ENCODE measurements at places on chromosomes 1 and 21.

DNA sequence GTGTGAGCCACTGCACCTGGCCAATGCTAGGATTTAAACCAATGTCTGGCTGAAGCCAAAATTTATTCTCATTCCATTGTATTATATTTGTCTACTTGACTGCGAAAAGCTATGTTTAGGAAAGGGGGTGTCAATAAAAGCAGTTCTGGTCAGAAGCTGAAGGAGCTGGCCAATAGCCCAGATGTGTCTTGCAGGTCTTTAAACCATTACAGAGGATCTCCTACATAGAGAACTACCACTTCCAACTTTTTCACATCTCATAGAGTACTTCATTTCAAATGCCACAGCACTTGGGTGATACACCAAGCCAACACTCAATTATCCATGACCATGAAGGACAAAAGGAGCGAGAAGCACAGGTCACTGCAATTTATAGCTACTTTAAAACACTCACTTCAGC is 2.5 kb downstream of the SYT11 start:
- H3K27ac ChIP-seq, result peak overlapping the region; percentile 86
- no peak overlapping the region for H3K4me3 ChIP-seq
- no peaks in the 10 kb centered on the region for H3K36me3 ChIP-seq
- H3K27me3 ChIP-seq, result no peaks in the 10 kb centered on the region
- no peaks in the 10 kb centered on the region for H3K4me1 ChIP-seq
- DNase-seq, result no peak

- H3K4me1 ChIP-seq, result peaks cover 17% of the 10 kb centered on the region
- no peaks in the 10 kb centered on the region for H3K27me3 ChIP-seq
- H3K36me3 ChIP-seq, result no peaks in the 10 kb centered on the region
- no peak overlapping the region for H3K4me3 ChIP-seq
- DNase-seq, result no peak
Observed at GRCh38 chr1:42993502-42994136, 35.0 kb upstream of the SLC2A1 start.

DNA sequence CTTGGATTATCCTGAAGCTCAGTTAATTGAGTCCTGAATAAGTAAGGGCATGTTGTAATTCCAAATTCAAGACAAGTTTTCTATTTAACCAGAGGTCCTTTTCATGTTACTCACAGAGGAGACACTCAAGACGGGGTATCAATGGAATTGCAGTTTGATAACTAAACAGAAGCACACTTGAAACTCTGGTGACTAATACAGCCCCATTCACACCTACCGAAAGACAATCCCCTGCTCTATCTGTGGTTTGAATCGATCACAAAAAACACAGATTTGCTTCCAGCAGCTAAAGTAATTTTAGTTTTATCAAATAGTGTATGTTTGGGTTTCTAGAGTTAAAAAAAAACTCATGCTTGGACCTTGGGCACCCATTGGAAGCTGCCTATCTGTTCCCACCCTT is 60.4 kb downstream of the TEX35 start:
- no peak for DNase-seq
- H3K36me3 ChIP-seq, result no peaks in the 10 kb centered on the region
- no peak overlapping the region for H3K4me3 ChIP-seq
- no peaks in the 10 kb centered on the region for H3K27me3 ChIP-seq
- no peak overlapping the region for H3K27ac ChIP-seq

DNA sequence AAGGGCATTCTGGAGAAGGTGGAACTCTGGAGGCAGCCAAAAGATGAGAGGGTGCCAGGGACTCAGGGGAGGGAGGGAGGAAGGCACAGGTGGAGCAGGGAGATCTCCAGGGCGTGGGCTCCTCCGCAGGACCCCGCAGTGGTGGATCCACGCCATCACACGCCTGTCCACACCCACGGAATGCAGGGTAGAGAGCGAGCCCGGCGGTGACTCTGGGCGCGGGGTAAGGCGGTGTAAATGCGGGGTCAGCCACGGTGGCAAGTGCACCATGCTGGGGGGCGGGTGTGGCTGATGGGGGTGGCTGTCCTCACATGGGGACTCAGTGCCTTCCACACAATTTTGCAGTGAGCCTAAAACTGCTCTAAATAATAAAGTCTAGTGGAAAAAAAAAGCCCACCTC is 105.1 kb upstream of the TTC34 start:
- no peak overlapping the region for H3K4me3 ChIP-seq
- no peaks in the 10 kb centered on the region for H3K27me3 ChIP-seq
- DNase-seq, result no peak
- H3K27ac ChIP-seq, result no peak overlapping the region
- no peaks in the 10 kb centered on the region for H3K36me3 ChIP-seq
- H3K4me1 ChIP-seq, result no peaks in the 10 kb centered on the region

DNA sequence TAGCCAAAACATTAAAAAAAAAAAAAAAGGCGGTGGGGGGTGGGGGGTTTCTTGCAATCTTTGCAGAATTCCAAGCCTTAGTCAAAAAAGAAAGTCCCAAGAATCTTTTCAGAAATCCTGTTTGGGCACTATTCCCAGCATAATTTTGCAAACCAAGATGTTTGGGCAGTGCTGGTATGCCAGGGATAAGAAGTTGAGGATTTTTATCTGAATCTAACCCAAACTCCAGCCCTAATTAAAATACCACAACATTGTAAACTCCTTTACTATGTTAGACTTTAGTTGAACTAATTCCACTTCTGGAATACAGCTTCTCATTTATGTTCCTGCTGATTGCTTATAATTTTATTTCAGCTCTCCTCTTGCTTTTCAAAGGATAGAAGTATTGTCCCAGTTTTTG is 504.1 kb upstream of the ADGRL2 start:
- no peaks in the 10 kb centered on the region for H3K4me1 ChIP-seq
- no peaks in the 10 kb centered on the region for H3K36me3 ChIP-seq
- H3K27ac ChIP-seq, result no peak overlapping the region
- DNase-seq, result no peak

Measured in sigmoid colon (tissue), 7 donors.